Airway epithelial cell (primary cell): ENCODE measurements at places on chromosomes 13 and 19. TPM values are rescaled to one million over a fixed set of nuclear protein-coding genes. Genes with fewer than 3 reads are reported as not detected.

PSG7 gene
- total RNA-seq = not detected in 2 replicates

ACP5 gene
- total RNA-seq = 12.5 and 13.6 TPM in 2 replicates

KIR3DL2 gene
- not detected in 2 replicates for total RNA-seq

APOC1 gene
- 5.4 and 10.5 TPM in 2 replicates for total RNA-seq

WDR18 gene
- total RNA-seq = 70.8 and 71.6 TPM in 2 replicates

GPR32 gene
- total RNA-seq = not detected in 2 replicates

PRTN3 gene
- 0.49 TPM in 1 of 2 replicates, not detected in the other for total RNA-seq

SIAH3 gene
- not detected in 2 replicates for total RNA-seq

RTBDN gene
- total RNA-seq = not detected in 2 replicates

PTGIR gene
- 0.05 and 0.21 TPM in 2 replicates for total RNA-seq

PLVAP gene
- not detected in 2 replicates for total RNA-seq

SLC17A7 gene
- 0.14 TPM in 1 of 2 replicates, not detected in the other for total RNA-seq

PINLYP gene
- total RNA-seq = 0.98 and 7.4 TPM in 2 replicates

TTYH1 gene
- total RNA-seq = 0.63 and 0.88 TPM in 2 replicates

KLK2 gene
- total RNA-seq = not detected in 2 replicates

TTC9B gene
- not detected in 2 replicates for total RNA-seq

PLK5 gene
- 0.05 TPM in 1 of 2 replicates, not detected in the other for total RNA-seq

ADGRE3 gene
- total RNA-seq = not detected in 2 replicates

OSCAR gene
- total RNA-seq = 0.19 and 0.21 TPM in 2 replicates

ZNF560 gene
- 0.49 TPM in 1 of 2 replicates, not detected in the other for total RNA-seq

GDF15 gene
- 19.5 and 29.4 TPM in 2 replicates for total RNA-seq

ZNF865 gene
- total RNA-seq = 4.4 and 5.8 TPM in 2 replicates

PEAK3 gene
- not detected in 2 replicates for total RNA-seq

CEACAM6 gene
- total RNA-seq = 25.0 and 35.1 TPM in 2 replicates

DCT gene
- not detected in 2 replicates for total RNA-seq

FXYD7 gene
- total RNA-seq = not detected in 2 replicates

ZNF738 gene
- total RNA-seq = 7.5 TPM in 2 replicates

KIRREL2 gene
- 0.14 TPM in 1 of 2 replicates, not detected in the other for total RNA-seq

MEIOSIN gene
- not detected in 2 replicates for total RNA-seq

SH3GL1 gene
- total RNA-seq = 111 and 144 TPM in 2 replicates

LRCH1 gene
- total RNA-seq = 7.0 and 7.3 TPM in 2 replicates

SELENOV gene
- not detected in 2 replicates for total RNA-seq

LHFPL6 gene
- 5.8 and 6.1 TPM in 2 replicates for total RNA-seq
